NCI-H2029 treated with DMSO at 0.1 percent for 48 hours (cell line): ENCODE measurements at places on chromosomes 12 and 14.

DNA sequence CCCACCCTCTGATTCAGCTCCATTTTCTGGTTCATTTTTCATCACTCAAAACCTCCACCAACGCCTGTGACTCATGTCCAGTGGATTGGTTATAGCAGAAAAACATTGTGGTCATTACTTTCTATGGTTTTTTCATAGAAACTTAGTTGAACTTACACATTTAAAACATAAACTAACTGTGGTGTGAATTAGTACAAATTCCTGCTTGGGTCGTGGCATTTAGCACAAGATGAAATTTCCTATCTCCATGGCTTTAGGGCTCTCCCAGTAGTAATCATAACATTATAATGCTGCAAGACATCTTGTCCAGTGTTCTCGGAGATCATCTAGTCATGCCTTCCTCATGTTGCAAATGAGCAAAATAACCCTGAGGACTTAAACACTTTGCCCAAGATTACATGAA, 7.1 kb downstream of the RNASE7 start:
- DNase-seq: no peak

- DNase-seq: peak; percentile 56
Measured at GRCh38 chr12:46473634-46474329, 101.2 kb upstream of the SLC38A2 start.

GRCh38 chr14:71824816-71825215, 107.4 kb upstream of the RGS6 start:
- DNase-seq: no peak

DNA sequence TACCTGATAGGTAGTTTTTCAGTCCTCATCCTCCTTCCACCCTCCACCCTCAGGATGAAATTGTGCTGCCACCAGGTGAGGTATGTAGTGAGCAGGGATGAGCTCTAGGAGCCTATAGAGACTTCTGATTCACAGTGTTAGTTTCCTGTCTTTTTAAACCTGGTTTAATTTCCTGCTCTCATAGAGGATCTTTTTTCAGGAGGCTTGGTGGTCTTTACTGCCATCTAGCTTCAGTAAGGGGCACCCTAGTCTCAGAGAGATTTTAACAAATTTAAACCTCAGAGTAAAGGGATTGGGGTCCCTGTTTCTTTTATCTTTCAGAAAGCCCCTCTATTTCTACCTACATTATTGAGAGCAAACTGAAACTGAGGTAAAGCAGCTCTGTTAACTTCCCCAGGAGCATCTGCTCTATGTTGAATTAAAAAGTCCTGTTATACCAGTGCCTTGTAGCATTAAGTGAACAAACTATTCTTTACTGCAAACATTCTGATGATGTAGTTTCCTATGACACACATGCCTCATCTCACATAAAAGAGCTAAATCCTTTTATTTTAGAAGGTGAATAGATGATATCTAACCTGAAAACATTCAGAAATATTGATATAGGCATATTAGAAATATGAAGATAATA, 172.2 kb upstream of the DDHD1 start:
- DNase-seq: no peak

DNA sequence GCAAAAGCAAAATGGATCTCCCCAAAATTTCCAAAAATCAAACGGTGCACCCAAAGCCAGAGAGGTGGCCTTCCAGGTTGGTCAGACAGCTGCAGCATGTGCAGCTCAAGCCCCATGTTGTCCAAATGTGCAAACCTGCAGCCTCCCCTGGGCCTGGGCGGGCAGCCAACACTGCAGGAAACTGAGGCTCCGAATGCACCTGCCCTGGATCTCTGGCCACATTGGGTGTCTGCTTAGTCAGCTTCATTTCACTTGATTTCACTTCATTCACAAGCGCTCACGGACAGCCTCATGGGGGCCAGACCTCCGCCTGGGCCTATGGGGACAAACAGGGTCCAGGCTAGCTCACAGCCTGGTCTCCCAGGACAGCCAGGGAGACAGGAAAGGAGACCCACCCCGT, 59.8 kb downstream of the BCL11B start:
- no peak for DNase-seq

GRCh38 chr12:105644770-105645169, 314.3 kb downstream of the C12orf75 start:
- no peak for DNase-seq

GRCh38 chr12:15638231-15638630, 151.0 kb downstream of the EPS8 start:
- no peak for DNase-seq

DNA sequence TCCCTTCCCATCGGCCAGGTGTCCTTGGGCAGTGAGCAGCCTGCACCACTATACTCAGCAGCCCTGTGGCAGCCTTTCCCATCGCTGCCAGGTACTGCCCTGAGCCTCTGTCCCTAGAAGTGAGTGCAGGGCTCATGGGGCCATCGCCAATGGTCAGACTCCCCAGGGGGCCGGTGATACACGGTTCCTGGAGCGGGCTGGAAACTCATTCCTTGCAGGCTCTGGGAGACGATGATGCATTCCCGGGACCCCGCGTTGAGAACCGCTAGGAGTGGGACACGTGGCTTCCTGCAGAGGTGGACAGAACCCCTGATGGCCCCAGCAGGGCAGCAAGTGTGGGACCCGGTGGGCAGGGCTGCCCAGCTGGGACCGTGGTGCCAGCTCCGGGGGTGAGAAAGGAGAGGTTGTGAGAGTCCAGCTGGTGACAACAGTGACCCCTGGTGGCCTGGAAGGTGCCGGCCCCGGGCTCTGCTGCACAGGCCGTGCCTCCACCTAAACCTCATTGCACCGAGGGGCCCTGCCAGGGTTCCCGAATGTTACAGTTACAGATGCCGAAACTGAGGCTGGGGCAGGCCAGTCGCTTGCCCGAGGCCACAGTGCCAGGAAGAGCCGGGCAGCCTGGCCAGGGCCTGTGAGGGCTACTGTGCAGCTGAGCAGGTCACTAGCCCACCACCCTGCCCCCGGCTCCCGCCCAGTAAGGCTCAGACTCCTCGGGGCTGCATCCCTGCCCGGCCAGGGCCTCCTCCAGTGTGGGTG, 33.8 kb downstream of the FBRSL1 start:
- DNase-seq: peak; percentile 6

GRCh38 chr12:49388682-49389386, 21.6 kb downstream of the SPATS2 start:
- DNase-seq: no peak

- no peak for DNase-seq
Measured at GRCh38 chr14:91417120-91417982, at the start of gene CCDC88C. CCDC88C (minus strand) TSS chr14:91417820; CDS start chr14:91417690, 130 bp downstream.

DNA sequence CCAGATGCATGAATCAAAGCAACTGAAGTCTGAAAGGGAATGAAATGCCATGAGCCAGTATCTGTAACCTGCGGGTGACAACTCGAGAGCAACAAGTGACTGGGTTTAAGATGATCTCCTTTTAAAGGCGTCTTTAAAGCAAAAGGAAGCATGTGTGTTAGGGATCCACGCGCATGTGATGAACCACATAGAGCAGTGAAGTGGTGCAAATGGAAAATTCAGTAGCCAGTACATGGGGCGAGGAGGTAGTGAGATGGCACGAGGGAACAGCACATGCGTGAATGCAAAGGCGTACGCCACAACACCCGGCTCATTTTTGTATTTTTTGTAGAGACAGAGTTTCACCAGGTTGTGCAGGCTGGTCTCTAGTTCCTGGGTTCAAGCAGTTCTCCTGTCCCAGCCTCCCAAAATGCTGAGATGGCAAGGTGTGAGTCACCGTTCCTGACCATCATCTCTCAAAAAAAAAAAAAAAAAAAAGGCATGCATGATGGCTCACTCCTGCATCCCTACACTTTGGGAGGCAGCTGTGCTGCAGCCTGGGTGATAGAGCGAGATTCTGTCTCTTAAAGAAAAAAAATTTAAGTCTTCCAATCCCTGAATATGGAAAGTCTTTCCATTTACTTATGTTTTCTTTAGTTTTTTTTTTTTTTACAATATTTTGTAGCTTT, 24.6 kb upstream of the BCL7A start:
- DNase-seq: no peak

DNA sequence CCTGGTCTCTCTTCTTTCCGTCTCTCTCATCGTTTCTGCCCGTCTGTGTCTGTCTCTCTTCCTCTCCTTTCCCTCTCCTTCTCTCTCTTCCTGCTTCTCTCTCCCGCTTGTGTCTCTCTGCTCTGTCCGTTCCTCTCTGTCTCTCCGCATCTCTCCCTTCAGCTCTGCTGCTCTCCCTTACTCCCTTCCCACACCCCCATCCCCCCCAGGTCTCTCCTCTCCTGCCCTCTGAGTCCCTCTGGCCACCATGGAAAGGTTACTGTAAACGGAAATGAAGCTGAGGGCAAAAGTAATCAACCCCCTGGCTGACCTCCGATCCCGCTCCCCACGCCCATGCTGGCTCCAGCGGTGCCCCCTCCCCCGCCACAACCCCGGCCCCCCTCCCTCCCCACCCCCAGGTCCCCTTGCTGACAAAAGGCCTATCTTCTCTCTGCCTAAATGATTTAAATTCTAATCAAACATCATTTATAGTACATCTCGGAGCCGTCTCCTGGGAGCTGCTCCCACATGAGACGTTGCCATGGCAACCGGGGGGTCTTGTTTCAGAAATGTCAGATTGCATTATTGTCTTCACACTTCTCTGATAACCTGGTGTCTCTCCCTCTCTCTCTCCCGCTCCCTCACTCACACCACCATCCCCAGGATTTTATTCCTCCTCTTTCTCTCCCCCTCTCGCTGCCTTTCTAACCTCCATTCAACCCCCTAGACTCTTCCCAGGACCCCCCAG, 203.8 kb downstream of the RBM19 start:
- no peak for DNase-seq

- DNase-seq: no peak
Measured at GRCh38 chr12:57258977-57259970, 8.3 kb upstream of the STAC3 start.

GRCh38 chr12:84912198-84913128, at the start of gene SLC6A15:
SLC6A15 (minus strand) TSS chr12:84912799; CDS start chr12:84892120, 20,679 bp downstream.
- DNase-seq: no peak

GRCh38 chr12:94149781-94150239, 1.4 kb downstream of the PLXNC1 start:
- DNase-seq: no peak

DNA sequence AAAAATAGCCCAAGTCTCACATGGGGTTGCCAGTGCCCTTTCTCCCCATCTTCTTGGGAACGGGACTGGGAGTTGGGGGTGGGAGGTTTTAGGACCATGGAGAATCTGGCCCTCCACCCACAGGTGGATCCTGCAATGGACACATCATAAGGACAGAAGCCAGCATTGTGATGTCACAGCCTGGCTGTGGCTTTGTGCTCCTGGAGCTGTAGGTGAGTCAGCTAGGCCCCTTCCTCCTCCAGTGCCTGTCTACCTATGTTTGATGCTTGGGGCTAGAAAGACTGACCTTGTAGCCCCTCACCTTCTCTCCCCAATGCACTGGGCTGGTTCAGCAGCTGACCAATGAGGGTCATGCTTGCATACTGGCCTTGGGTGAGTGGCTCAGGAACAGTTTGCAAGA, at the start of gene CCDC197:
Gene CCDC197 (plus strand): TSS at position 220 of the 400 bp plus-strand sequence. CDS start 831 bp downstream, outside the sequence.
- no peak for DNase-seq

- DNase-seq: no peak
Measured at GRCh38 chr12:11412731-11413130, 17.4 kb upstream of the PRB2 start.

DNA sequence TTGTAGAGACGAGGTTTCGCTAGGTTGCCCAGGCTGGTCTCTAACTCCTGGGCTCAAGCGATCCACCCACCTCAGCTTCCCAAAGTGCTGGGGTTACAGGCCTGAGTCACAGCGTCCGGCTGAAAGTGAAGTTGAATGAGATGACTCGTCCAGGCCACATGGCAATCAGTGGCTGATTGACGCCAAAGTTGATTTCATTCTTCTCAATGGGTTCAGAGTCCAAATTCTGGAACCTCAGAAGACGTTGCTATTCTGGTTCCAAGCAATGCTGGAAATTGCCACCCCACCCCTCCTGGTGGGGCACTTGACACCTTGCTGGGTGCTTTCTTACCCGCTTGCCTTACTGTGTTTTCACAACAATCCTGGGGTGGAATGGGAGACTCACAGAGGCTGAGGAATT, 14.9 kb downstream of the ABCB9 start:
- no peak for DNase-seq

GRCh38 chr12:2429032-2429431, 365.7 kb upstream of the FKBP4 start:
- no peak for DNase-seq

DNA sequence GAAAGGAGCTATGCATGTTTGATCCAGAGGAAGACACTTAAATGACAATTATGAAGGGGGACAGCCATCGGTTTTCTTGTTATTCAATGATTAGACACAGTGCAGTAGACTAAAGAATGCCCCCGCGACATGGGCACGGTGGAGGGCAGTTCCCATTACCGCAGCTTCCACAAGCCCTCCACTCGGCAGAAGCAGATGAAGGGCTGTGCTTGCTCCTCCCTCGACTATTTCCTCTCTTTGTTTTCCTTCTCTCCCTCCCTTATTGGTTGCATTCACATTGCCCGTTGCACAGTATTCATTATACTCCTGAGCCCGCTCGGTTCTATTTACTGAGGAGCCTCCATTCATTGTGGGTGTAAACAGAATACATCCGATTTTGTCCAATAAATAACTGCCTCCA, 138.8 kb upstream of the RASSF8 start:
- DNase-seq: no peak

- no peak for DNase-seq
Measured at GRCh38 chr14:68627868-68628604, 164.8 kb downstream of the ZFP36L1 start.

GRCh38 chr14:75860561-75861160, 121.1 kb downstream of the TGFB3 start:
- DNase-seq: no peak

DNA sequence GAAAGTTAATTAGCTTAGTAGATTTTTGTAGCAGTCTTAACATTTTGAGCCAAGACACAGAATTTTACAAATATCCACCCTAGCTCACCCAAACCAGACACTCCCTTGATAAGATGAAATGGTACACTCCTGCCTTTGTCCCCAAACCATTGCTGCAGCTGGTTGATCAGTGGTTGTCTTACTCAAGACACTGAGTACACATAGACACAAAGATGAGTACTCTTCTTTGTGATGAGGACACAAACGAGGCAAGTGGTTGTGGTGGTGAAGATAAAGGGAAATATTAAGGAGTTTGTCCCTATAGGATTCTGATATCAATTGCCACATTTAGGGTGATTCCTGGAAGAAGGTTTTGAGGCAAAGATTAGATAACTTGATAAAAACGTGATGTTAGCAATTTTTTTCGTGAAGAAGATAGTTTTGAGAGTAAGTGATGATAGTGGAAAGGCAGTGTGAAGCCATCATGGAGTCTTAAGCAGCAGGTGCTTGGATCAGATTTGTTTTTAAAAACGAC, 21.4 kb upstream of the ATP2B1 start:
- DNase-seq: no peak

DNA sequence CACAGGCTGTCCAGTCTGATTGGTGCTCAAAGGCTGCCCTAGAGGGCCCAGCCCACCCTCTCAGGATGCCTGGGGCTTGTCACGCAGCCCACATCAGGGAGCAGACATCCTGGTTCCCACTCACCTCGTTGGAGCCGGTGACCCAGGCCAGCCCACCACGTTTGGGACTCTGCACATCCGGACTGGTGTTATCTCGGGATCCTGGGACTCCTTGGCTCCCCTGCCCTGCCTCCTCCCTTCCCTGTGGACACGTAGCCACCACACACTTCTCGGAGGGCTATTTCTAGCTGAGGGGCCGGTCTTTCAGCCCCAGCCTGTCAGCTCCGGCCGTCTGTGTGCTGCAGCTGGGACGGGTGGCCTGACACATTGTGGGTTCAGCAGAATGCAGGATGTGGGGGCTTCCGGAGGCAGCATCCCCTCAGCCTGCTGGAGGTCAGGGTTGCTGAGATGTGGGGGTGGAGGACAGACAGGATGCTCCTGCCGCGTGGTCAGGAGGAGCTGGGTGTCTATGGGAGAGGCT, 12.8 kb upstream of the FGF23 start:
- DNase-seq: no peak
